ENCODE measurements at places on chromosomes 7 and 10. TPM values are rescaled to one million over a fixed set of nuclear protein-coding genes. Genes with fewer than 3 reads are reported as not detected.

GRCh38 chr10:113222207-113222606 is 272.2 kb downstream of the TCF7L2 start:
- DNase-seq: no peak
- no peak overlapping the region for H3K27ac ChIP-seq
- no peaks in the 10 kb centered on the region for H3K36me3 ChIP-seq
- H3K4me3 ChIP-seq: no peak overlapping the region
- H3K27me3 ChIP-seq: no peaks in the 10 kb centered on the region
- H3K4me1 ChIP-seq: no peaks in the 10 kb centered on the region

DNA sequence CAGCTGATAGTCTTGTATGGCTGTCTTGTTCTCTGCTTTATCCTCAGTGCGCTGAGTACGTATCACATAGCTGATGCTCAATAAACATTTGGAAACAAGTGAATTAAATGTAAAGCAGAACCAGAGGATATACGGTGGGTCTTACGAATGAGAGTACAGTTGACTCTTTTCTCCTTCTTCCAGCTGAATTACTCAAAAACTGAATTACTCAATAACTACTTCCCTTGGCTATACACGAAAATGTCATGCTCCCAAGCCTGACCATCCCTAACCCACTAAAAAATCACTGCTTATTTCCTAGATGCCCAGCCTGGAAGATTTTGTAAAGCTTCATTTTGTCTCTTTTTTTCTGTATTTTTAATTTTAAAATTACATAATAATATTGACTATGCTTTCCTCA is 3.2 kb upstream of the RSU1 start:
- H3K36me3 ChIP-seq: no peaks in the 10 kb centered on the region
- no peaks in the 10 kb centered on the region for H3K27me3 ChIP-seq
- peaks cover 21% of the 10 kb centered on the region for H3K4me1 ChIP-seq
- no peak overlapping the region for H3K27ac ChIP-seq
- DNase-seq: no peak
- H3K4me3 ChIP-seq: no peak overlapping the region

DNA sequence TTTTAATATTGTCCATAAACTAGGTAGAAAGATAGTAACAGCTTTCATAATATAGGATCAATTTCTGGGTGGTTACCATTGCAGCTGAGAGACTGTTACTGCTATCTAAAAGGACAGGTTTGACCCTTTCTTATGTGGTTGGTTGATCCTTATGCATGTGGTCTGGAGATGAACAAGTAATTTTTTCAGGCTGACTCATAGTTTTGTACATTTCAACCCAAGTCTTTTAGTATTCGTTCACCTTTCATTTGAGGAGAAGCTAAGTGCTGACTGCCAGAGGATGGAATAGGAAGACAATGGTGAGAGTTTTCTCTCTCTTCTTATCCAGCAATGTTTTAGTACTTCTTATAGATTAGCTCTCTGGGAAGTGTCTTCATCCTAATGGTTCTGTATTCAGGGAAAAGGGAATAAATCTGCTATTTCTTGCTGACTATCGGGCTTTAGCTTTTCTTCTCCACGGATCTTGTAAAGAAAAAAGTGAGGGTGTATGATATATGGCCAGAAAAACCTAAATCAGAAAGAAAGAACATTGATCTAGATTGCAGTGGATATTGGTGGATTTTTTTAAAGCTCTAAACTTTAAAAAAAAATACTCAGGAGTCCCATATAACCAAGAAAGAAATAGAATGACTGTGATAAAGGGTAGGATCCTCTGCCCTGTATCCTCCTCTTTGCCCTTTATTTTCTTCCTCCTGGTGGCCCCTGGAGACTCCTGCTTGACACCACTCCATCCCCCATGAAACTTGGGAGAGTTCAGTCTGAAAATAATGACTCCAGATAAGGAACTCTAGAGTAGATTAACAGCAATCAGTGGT is 88.0 kb downstream of the CPED1 start:
- H3K27ac ChIP-seq: no peak overlapping the region
- no peaks in the 10 kb centered on the region for H3K27me3 ChIP-seq
- H3K4me1 ChIP-seq: no peaks in the 10 kb centered on the region
- no peak for DNase-seq
- no peaks in the 10 kb centered on the region for H3K36me3 ChIP-seq

DNA sequence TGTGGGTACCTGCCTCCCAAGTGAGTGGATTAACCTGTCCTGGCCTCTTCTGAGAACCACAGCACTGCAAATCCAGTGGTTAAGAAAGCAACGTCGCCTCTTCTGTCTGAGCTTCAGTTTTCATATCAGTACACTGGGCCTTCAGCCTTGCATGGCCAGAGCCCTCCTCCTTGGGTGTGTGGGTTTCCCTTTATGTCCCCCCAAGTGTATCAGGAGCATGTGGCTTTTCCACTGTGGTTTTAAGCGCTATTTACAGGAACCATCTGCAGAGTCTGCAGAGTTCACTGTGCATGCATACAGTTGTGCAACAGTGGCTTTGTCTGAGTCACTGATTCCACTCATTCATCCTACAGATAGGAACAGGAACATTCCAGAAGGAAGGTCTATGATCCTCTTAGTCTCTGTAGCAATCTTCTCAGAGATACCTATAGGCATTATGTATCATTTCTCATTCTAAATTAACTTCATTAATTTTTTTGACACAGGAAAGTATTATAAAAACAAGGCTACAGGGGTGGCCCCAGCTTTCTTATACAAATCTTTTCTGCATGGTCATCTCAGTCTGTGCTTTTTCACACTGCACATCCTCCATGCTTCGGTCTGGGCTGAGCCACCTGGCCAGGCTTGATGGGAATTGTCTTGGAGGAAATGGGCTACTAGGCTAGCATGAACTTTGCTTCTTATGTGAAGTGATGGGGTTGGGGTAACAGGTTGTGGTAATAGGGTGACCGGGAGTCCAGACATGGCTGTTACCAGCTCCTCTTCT is 17.1 kb downstream of the MBL2 start:
- H3K36me3 ChIP-seq: no peaks in the 10 kb centered on the region
- no peak for DNase-seq
- H3K4me3 ChIP-seq: no peak overlapping the region
- H3K27me3 ChIP-seq: no peaks in the 10 kb centered on the region

The NRP1 gene
- 229 TPM for total RNA-seq

DNA sequence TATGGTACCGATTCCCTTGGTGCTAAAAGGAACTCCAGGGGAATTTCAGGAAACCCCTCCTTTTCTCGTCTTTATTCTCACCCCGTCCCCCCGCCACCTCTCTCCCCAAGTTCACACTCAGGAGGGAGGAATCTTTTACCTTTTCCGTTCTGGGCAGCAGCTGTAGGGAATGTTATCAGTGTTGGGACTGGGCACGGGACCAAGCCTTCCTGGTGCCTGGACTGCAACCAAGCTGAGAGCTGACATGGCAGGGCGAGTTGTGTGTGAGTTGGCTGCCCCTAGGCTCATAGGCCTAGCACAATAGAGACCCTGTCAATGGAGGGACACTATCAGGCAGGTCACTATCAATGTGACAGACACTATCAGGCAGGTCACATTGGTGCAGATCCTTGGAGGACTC is 121.4 kb downstream of the TCF7L2 start:
- DNase-seq: peak; percentile 76
- H3K36me3 ChIP-seq: peaks cover 7% of the 10 kb centered on the region
- no peaks in the 10 kb centered on the region for H3K27me3 ChIP-seq
- H3K4me1 ChIP-seq: peaks cover 50% of the 10 kb centered on the region
- H3K4me3 ChIP-seq: peak overlapping the region; percentile 6

The CYP2C18 gene
- not detected for total RNA-seq

DNA sequence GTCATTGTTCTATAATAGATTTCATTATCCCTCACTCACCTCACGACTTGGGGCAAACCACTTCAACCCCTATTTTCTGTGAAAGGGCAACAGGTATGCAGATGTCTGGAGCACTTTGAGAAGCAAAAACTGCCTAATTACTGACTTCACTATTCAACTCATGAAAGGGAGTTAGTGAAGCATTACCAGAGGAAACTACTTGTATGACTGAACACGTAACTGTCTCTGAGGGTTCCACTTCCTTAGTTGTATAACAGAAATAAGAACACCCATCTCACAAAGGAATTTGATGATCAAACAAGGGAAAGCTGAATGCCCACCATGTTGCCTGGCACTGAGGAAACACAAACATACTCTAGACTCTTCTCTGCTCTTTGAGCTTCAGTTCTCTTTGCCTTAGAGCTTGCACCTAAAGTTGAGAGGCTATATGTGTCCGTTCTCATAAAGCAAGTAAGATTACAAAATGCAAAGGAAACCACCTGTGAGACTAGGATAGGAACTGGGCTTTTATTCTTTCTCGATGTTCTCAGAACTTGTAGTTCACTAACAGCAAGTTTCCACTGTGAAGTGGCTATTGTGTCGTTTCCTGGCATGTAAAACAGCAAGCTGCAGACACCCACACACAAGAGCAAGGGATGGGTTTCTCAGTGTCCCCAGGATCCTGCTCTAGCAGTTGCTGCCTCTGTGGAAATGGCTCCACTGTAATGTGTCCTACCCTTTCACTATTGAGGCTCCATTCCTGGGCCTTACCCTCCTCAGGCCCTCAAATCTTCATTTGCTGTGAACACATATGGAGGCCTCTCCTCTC is 2.6 kb downstream of the TMEM243 start:
- H3K27me3 ChIP-seq: peaks cover 6% of the 10 kb centered on the region
- no peaks in the 10 kb centered on the region for H3K36me3 ChIP-seq
- H3K27ac ChIP-seq: peak overlapping the region; percentile 83
- no peak overlapping the region for H3K4me3 ChIP-seq
- peaks cover 38% of the 10 kb centered on the region for H3K4me1 ChIP-seq

The CD36 gene
- total RNA-seq: 509 TPM

DNA sequence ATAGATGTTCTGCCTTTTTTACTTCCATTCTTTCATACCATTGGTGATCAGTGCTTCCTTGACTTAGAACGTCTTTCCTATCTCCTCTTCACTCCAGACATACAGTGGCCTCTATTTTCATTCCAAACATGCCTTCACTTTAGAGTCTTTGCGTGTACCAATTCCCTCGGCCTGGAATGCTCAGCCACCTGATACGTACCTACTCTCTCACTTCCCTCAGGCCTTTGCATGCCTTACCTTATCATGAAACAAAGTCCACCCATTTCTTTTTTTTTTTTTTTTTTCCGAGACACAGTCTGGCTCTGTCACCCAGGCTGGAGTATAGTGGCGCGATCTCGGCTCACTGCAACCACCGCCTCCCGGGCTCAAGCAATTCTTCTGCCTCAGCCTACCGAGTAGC is 2.2 kb upstream of the CCNJ start:
- H3K4me3 ChIP-seq: no peak overlapping the region
- H3K27ac ChIP-seq: no peak overlapping the region
- no peaks in the 10 kb centered on the region for H3K36me3 ChIP-seq
- H3K27me3 ChIP-seq: no peaks in the 10 kb centered on the region
- H3K4me1 ChIP-seq: peaks cover 23% of the 10 kb centered on the region
- no peak for DNase-seq

DNA sequence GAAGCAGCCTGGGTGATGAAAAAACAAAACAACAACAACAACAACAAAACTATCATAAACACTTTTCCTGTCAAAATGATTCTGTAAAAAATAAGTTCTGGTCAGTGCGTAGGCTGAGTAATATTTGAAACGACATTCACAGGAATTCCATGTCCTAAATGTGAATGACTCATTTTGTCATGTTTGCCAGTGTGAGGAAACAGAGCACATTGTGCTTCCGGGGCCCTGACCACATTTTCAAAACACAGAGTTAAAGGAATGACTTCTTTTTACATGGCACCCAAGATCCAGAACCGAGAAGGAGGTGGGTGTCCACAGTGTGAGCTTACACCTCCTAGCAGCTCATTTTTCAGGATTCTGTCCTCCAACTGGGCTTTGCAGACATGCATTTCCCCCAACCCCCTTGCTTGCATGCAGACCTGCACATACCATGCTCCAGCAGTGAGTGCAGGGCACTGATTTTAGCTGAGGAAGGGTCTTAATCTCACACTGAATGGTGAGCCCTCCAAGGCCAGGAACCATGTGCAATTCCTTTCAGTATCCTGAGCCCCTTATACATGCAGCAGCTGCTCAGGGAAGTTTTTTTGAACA is 3.0 kb downstream of the CLRN3 start:
- no peaks in the 10 kb centered on the region for H3K36me3 ChIP-seq
- H3K4me1 ChIP-seq: no peaks in the 10 kb centered on the region
- no peak for DNase-seq

The BICC1 gene
- 6.3 TPM for total RNA-seq

DNA sequence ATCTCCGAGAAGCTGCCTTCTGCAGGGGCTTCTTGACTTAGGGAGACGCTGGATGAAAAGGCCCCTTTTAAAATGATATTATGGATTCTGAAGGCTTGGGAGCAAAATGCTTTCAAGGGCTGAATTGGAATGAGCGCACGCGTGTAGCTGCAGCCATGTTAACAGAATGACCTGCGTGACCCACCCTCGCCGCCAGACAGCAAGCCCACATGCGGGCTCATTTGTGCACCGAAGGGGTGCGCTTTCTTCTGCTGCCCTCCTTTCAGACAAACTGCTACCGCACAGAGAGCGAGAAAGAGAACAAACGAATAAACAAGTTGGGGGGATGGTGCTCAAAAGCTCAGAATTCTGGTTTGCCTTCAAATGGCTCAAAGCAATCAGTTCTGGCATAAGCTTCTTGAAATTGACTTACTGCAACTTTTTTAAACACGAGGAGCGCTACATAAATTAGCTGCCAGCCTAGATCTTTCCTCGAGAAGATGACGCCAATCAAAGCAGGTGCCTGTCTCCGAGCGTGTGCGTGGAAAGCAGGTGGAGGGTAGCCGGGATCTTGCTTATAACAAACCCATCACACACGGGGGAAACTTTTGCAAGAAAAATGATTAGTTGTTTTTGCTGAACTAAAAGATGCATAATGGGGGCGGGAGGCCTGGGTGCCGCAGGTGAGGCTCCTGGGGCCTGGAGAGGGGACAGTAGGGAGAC is 268.4 kb downstream of the MAD1L1 start:
- no peaks in the 10 kb centered on the region for H3K27me3 ChIP-seq
- DNase-seq: no peak
- no peaks in the 10 kb centered on the region for H3K36me3 ChIP-seq
- H3K4me3 ChIP-seq: no peak overlapping the region

The ZPBP gene
- not detected for total RNA-seq

The FKBP9 gene
- 103 TPM for total RNA-seq

DNA sequence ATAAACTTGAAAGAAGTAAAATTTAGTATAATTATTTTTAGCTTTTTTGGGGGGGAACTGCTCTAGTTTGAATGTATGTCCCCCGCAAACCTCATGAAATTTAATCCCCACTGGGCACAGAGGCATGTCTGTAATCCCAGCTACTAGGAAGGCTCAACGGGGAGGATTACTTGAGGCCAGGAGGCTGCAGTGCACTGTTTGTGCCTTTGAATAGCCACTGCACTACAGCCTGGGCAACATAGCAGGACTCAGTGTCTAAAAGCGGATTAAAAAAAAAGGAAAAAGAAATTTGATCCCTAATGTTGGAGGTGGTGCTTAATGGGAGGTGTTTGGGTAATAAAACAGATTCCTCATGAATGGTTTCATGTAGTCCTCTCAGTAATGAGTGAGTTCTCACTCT is 43.1 kb upstream of the PHF14 start:
- no peak overlapping the region for H3K27ac ChIP-seq
- DNase-seq: no peak
- peaks cover 46% of the 10 kb centered on the region for H3K36me3 ChIP-seq
- peaks cover 15% of the 10 kb centered on the region for H3K4me1 ChIP-seq
